ENCODE measurements at places on chromosomes 7 and 10. TPM values are rescaled to one million over a fixed set of nuclear protein-coding genes. Genes with fewer than 3 reads are reported as not detected.
A peak's percentile ranks its signal among the peaks of the same experiment; 100 is the strongest.

- DNase-seq, result no peak
Observed at GRCh38 chr10:107230887-107231286, 66.4 kb upstream of the SORCS1 start.

DNA sequence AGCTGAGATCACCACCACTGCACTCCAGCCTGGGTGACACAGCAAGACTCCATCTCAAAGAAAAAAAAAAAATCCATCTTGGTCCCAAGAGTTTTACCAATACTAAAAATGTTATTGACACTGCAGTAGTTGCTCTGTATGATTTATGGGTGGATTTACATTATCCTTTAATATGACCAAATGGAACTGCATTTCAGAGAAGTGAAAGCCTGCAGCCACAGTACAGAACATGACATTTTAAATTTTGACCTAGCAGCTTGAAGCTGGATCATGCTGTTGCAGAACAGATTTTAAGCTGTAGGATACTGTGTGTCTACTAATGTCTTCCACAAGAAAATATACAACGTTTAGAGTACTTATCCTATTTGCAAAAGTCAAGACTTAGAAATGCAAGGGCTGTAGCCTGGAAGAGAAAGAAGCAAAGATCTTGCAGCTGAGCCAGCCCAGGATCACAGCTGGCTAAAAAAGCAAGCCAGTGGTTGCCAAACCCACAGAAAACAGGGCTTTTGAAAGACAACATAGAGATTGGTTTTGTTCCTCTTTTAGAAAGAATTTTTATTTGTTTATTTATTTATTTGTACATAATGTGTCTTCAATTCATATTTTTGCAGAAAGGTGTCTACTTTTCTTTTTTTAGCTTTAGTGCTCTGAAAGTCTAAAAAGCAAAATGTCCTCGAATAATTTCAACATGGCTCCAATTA lies 55.2 kb upstream of the WNT16 start:
- DNase-seq, result no peak

DNA sequence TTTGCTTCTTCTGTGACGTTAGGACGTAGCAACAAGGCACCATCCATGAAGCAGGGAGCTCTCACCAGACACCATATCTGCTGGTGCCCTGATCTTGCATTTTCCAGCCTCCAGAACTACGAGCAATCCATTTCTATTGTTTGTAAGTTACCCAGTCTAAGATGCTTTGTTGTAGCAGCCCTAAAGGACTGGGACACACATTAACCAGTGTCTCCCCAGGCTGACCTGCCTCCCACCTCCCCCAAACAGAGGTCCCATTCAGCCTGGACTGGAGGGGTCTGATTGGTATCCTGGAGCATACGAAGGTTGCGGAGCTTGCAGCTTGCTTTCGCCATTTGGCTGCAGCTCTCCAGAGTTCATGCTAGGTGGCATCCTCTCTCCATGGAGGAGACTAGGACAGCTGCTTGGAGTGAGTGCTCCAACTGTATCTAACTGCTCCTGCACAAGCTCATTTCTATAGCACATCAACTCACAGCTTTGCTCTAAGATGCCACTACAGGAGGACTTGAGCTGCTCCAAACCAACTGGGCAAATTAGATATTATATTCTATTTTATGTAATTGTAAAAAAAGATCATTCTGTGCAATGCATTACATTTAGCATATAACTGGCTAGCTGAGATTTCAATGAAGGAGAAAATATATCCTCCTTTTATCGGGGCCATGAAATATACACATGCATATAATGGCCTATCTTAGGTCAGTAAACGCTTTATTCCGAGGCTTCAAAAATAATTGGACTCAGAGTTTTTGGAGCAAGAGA lies 8.0 kb upstream of the GRK5 start:
- DNase-seq, result peak; percentile 71

DNA sequence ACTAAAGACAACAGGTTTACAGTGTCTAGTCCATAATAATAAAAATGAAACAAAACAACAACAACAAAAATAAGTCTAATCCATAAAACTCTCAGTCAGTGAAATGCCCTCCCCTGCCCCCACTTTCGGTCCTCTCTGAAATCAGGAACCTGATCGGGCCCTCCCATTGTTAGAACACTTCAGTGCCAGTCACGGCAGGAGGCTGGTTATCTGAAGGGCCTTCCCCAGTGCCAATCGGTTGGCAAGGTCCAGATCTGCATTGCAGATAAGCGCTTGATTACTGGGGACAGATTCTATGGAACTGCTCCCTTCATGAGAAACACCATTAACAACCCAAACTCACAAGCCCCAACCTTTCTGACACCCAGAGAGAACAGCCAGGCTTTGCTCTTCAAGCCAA lies 72.2 kb upstream of the EEPD1 start:
- DNase-seq, result no peak

DNA sequence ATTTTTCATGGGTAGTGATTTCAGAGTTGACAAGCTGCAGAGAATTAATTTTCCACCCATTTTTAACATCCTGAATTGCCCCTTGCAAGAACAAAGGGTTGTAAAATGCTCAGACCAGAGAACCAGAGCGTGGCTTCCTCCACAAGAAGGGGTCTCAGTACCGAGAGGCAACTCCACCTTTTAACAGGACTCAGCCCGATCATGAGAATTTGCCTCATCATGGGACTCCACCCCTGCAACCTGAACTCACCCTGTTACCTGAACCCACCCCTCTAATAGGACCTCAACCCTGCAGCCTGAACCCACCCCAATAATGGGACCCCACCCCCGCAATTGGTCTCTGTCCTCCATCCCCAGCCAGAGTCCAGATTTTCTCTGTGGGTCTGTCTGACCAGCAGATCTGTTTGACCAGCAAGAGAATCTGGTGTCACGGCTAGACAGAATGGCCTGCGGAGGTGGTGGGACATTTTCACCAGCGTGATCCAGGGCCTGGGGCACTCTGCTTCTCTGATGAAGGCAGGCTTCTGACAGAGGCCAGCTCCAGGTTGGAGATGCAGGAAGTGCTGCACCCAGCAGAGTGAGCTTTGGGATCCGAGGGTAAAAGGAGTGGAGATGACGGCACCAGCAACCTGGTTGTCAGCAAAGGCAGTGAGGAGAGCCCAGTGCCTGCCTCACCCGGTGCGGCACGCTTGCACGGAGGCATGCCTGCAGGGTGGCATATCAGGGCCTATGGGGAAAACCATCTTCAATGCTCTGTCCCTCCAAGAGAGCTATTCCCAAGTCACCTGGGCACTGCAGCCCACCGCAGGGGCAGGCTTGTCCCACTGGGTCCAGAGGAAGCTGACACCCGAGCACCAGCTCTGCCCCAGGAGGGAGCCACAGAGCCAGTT lies 136.6 kb downstream of the TCERG1L start:
- no peak for DNase-seq

GRCh38 chr10:102113956-102114857 lies 6.0 kb downstream of the LDB1 start:
- DNase-seq, result no peak

DNA sequence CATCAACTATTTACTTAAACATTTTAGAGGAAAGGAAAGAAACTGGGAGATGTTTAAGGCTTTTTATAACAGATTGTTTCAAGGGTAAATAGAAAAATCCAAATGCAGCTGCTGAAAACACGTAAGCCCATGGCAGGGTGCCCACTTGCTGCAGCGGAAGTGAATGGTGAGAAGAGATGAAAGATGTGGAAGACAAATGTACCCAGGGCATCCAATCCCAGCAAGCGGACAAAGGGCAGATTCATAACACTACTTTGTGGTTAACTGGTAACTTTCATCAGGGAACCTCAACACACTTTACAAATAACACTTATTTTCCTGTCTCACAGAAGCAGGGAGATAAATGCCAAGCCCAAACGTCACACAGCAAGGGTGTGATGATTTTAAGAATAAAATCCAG lies 358.4 kb downstream of the KCNMA1 start:
- peak; percentile 67 for DNase-seq

DNA sequence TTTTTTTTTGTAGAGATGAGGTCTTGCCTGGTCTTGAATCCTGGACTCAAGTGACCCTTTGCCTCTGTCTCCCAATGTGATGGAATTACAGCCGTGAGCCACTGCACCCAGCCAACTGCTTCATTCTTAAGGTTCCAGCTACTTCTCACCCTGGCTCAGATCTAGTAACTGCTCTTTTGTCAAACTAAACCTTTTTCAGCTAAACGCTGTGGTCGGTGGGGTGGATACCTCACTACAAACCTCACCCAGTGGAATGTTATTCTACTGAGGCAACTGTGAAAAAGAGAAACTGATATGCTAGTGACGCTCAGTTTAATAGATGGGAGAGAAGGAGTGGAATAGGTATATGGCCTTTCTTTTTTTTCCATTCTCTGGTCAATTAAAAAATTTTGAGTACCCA lies 1.7 kb upstream of the MRLN start:
- DNase-seq, result peak; percentile 77

DNA sequence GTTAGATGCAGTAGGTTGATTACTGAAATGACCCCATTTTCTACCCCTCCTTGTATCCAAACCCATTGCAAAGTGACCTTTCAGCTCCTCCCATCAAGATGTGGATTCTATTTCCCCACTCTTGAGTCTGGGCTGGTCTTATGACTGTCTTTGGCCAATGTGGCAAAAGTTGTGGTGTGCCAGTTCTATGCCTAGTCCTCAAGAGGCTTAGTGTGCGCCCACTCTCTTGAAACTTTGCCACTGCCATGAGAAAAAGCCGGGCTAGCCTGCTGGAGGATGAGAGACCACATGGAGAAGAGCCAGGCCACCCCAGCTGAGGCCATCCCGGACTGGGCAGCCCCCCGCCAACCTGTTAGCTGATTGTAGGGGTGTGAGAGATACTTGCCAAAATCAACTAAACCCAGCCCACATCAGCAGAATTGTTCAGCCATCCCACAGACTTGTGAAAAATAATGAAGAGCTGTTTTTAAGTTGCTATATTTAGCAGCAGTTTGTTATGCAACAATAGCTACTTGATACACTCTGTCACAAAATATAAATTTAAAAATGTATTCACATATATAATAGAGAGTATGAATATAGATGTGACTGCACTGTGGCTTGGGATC lies 131.0 kb upstream of the PALS2 start:
- no peak for DNase-seq

GRCh38 chr10:68333440-68334431 lies 1.0 kb upstream of the PBLD start:
- no peak for DNase-seq

GRCh38 chr10:51363415-51363814 lies 289.1 kb downstream of the PRKG1 start:
- DNase-seq, result no peak

Gene CPN1
- total RNA-seq, result not detected

Gene CASP7
- total RNA-seq, result 41.9 TPM

Gene SLC16A9
- total RNA-seq, result 4.4 TPM

Gene LANCL2
- 35.9 TPM for total RNA-seq

Gene LHPP
- total RNA-seq, result 9.7 TPM

Gene DPYSL4
- 26.1 TPM for total RNA-seq

Gene DKK1
- total RNA-seq, result 7.4 TPM

Gene ZFYVE27
- total RNA-seq, result 32.8 TPM

Gene SPDYE5
- total RNA-seq, result not detected
